Inflammatory macrophage (primary cell): ENCODE measurements at places on chromosomes 3 and 15.

DNA sequence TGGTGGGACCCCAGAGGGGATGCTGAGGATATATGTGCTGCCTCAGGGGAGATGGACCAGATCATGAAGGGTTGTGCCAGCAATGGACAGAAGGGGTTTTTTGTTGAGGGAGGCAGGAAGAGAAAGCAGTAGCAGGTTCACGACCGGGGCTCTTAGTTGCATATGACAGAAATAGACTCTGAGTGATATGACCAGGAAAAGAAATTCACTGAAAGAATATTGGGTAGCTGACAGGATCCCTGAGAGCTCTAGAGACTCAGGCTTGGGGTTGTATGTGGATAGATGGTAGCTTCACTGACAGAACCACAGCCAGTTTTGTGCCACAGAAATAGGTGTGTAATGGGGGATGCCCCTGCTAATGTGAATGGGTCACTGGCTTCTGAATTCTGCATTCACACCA, 241.6 kb downstream of the ZNF621 start:
- no peak for DNase-seq

GRCh38 chr3:13011573-13012220, 61.5 kb downstream of the IQSEC1 start:
- DNase-seq = peak; percentile 93

DNA sequence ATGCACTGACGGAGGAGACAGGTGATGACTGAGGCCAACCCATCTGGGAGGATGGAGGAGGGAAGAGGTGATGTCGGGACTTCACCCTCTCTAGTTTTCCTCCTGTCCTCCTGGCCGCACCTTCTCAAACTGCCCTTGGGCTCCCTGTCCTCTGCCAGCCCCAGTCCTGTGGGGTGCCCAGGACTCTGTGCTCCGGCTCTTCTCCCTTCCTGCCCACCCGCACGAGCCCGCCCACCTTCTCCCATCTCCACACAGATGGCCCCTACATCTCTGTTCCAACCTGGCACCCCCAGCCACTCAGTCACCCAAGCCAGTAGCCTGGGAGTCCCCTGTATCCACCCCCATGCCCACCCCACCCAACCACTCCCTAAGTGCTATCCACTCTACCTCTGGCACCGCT, 206.7 kb upstream of the LINGO1 start:
- DNase-seq = no peak

- no peak for DNase-seq
Observed at GRCh38 chr3:178275311-178275710, 260.9 kb upstream of the KCNMB2 start.

GRCh38 chr15:38992930-38993329, 428.3 kb upstream of the RASGRP1 start:
- DNase-seq = no peak

DNA sequence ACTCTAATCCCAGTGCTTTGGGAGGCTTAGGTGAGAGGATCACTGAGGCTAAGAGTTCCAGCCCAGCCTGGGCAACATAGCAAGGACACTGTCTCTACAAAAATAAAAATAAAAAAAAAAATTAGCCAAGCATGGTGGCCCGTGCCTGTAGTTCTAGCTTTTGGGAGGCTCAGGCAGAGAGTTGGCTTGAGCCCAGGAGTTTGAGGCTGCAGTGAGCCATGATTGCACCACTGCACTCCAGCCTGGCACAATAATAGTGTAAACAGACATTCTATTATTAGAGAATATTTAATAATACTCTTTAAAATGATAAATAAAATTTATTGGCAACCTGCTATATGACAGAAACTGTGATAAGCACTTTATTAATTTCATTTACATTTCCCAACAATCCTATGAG, 908.9 kb downstream of the TUSC7 start:
- no peak for DNase-seq

GRCh38 chr15:67433495-67434099, 87.3 kb upstream of the C15orf61 start:
- DNase-seq = peak; percentile 44

DNA sequence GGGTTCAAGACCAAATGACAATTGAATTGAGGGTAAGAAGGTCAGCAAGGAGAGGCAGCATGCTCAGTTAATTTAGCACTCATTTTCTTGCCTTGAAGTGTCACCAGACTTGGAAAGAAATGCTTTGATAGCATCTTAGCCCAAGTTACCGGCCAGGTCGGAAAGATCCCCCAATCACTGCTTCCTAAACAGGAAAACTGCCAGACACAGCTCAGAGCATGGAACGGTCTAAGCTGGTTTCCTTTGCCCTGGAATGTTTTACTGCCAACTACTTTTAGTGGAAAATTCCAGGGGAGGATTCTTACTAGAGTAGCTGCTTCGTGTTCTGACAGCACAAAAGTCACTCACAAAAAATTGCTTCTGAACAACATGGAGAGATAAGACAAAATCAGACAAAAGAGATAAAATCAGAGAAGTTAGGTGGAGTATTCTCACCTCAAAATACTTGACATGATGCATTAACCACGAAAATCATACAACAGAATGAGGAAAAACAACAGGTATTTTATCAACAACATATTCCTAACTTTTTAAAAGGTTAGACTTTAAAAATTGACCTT, 65.5 kb downstream of the CCR4 start:
- no peak for DNase-seq

DNA sequence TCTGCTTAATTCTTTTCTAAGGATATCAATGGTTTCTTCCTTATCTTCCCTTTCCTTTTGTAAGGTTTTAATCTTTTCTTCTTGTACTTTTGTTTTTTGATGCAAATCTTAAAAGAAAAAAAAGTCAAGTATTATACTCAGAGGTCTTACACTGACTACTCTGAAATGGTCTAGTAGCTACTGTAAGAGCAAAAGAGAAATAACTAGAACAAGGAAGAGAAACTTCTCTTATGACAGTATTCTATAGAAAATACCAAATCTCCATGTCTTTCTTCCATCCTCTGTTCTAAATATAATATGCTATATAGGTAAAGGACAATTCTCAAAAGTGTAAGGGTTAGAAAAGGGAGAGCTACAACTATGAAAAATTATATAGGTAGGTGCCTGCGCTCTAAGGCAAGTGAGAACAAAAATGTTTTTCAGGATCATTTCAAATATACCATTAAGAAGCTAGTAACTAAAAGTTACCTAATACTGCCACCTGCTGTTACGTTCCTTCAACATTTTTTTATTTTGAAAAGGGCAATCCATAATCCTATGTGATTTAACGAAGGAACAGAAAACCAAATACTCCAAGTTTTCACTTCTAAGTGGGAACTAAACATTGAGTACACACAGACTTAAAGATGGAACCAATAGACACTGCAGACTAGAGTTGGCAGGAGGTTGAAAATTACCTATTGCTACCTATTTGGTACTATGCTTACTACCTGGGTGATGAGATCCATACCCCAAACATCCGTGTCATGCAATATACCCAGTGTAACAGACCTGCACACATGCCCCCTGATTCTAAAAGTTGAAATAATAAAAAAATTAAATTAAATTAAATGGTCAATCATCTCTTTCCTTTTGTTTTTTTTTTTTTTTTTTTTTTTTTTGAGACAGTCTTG, 36.7 kb downstream of the CIP2A start:
- peak; percentile 36 for DNase-seq

- no peak for DNase-seq
Observed at GRCh38 chr15:37921527-37922385, 12.7 kb upstream of the TMCO5A start.

DNA sequence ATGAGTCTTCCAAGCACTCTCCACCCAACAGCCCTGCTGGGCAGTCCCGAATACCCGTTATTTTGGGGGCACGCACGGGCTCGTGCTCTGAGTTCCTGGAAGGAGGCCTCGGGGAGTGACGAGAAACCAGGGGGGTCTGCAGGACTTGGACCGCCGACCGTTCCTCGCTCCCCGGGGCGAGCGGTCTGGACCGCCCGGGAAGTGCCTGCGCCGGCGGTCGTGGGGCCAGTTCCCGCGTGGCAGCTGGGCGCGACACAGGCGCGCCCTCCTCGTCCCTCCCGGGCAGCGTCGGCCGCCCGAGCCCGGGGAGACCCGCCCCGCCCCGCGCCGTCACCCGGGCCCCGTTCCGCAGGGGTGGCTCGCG, 387 bp downstream of the GNB4 start:
- DNase-seq = peak; percentile 56

- DNase-seq = no peak
Observed at GRCh38 chr15:39486621-39487457, 94.0 kb upstream of the THBS1 start.

DNA sequence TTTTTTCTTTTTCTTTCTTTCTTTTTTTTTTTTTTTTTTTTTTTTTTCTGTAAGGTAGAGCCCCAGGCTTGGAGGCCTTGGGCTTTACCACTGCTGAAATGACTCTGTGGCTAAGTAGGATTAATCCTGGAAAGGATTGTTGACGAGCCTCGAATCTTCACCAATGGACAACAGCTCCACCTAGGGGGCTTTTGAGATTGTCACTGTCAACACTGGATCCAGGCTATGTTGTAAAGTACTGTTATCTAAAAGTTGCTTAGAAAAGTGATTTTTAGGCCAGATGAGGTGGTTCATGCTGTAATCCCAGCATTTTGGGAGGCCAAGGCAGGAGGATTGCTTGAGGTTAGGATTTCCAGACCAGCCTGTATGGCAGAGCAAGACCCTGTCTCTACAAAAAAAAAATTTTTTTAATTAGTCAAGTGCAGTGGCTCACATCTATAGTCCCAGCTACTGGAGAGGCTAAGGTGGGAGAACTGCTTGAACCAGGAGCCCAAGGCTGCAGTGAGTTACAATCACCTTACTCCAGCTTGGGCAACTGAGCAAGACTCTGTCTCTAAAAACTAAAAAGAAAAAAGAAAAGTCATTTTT, 41.6 kb downstream of the KLHL18 start:
- peak; percentile 71 for DNase-seq

DNA sequence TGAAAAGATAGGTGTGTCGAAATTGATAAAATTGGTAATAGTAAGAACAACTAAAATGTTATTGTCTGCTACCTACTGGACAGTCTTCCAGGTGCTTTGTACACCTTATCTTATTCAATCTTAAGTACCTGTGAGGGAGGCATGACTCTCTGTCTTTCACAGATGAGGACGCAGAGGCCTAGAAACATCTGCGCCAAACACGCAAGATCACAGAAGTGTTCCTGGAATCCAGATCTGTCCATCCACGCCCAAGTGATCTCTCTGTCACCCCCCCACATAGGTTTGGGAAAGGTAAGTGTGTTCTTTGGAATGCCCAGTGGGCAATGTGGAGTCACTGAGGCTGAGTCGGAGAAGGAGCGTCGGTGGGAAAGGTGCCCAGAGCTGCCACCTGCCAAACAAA, 34.4 kb upstream of the PTPRG start:
- DNase-seq = no peak

DNA sequence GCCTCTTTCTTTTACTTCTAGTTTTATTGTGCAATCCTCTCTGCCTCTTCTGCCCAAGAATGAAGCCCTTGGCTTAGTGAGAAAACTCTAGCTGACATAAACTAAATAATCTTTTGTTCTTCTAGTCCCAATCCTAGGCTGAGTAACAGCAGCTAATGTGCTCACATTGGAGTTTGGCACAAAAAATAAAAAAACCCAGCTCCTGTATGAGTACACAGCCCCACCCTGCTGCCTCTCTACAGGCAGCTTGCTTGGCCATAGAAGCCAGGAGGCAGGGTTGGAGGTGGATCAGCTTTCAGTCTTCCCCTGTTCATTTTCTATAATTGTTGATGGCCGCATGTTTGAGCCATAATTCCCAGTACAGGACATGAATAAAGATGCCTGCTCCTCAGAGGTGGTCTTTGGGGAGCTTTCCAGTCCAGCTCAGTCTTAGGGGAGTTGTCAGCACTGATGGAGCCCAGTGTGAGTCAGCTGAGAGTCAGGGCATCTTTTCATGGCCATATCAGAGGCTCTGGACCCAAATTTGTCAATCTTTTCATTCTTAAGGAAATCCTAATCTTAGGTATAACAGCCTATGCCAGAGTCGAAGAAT, 46.7 kb downstream of the RTP1 start:
- DNase-seq = no peak

- DNase-seq = no peak
Observed at GRCh38 chr3:176692966-176693785, 504.1 kb downstream of the TBL1XR1 start.

GRCh38 chr3:173983343-173983742, 585.8 kb downstream of the NLGN1 start:
- DNase-seq = no peak

DNA sequence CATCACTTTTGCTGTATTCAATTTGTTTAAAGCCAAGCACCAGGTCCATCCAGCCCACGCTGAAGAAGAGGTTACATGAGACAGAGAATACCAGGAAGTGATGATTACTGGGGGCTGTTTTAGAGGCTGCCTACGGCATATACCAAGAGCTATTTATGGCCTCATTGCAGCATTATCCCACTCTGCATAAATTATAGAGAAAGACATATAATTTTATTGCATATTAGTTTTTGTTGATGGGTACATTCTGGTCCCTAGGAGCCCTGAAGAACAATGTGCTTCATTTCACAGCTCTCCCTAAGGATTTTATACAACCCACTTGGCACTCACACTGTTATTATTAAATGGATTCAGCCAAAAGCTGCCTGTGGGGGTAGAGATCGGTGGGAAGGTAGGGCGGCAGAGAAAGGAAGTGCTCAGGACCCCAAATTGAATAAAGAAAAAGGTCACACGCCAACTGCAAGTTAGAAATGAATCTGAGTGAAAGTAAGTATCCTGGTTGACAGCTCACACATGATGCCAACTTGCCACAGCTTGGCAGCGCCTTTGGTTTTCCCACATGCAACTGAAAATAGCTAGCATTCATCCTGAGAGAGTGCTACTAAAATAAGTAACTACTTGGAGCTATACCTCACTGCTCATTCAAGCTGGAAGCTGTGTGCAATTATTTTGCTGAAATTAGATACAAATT, 73.7 kb downstream of the CCNL1 start:
- DNase-seq = no peak

GRCh38 chr3:196677353-196677752, 34.7 kb downstream of the CEP19 start:
- DNase-seq = peak; percentile 71

- no peak for DNase-seq
Observed at GRCh38 chr3:30140356-30141075, 465.9 kb upstream of the TGFBR2 start.

GRCh38 chr3:64741341-64741740, 53.5 kb upstream of the ADAMTS9 start:
- DNase-seq = no peak

GRCh38 chr3:139020868-139021234, at the start of gene PRR23B:
PRR23B (minus strand) TSS chr3:139020926; CDS start chr3:139020661, 265 bp downstream.
- DNase-seq = no peak
